Cortex of kidney (tissue), 1 donor: ENCODE measurements at places on chromosomes 13 and 19.

DNA sequence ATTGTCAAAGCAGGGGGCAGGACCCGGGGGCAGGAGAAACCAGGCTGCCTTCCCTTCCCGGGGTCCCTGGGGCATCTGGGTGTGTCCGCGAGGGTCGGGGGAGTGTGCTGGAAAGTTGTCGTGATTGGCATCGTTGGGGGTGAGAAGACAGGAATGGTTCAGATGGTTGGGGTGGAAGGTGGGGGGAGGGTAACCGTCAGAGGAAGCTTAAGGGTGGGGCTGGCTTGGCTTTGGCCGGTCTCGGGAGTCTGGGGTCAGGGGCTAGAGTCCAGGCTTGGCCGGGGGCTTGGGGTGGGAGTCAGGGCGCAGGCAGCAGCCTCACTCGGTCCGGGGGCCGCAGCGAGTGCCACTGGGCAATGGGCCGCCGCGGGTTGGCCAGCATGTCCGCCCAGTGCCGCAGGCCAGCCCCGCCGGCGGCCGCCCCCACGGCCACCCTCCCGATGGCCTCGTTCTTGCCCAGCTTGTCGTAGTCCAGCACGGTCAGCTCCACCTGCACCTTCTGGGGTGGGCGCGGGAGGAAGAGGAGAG is 6.8 kb upstream of the DNAAF3 start:
- DNase-seq: no peak

DNA sequence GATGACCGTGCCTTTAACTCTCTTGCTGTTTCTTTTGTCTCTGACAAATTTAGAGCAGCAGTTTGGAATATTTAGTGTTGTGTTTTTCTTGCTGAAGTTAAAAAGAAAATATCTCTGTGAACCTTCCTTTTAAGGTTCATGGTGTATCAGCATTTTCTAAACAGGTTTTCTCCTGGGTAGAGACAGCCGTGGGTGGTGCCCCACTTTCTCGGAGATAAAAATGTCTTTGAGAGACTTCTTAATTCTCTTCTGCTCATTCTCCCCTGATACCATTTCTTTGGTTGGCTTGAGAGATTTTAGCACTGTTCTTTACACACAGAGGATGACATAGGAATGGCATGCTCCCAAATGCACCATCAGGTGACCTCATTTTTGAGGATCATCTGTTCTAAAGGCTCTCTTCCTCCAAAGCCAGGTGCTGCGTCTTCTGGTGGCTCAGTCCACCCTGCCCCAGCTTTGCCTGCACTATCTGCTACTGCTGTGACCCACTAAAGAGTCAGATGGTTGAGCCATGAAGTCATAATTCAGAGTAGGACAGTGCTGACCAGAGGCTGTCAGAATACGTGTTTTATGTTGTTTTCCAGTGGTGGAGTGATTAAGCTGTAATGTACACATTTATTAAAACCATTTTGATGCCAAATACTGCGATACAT is 90.3 kb upstream of the SLC10A2 start:
- DNase-seq: no peak

DNA sequence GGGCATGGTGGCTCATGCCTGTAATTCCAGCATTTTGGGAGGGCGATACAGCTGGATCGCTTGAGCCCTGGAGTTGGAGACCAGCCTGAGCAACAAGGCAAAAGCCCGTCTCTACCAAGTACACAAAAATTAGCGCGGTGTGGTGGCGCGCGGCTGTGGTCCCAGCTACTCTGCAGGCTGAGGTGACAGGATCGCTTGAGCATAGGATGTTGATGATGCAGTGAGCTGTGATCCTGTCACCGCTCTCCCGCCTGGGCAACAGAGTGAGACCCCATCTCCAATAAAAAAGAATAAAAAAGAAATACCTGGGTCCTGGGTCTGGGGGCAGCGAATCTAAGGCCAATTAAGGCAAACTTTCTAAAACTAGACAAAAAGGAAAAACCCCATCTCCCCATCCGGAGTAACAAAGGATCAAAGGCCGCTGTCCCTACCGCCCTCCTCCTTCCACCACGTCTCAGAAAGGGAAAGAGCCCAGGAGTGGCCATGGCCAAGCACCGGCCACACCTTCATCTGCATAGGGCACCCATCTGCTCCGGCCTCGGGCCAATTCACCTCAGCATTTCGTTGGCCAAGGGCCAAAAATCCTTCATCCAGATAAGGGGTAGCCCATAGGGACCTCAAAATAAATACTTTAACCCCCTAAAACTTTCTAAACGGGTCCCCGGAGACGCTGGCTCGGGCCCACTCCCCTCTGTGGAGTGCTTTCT is 851 bp downstream of the ZNF320 start:
- no peak for DNase-seq

DNA sequence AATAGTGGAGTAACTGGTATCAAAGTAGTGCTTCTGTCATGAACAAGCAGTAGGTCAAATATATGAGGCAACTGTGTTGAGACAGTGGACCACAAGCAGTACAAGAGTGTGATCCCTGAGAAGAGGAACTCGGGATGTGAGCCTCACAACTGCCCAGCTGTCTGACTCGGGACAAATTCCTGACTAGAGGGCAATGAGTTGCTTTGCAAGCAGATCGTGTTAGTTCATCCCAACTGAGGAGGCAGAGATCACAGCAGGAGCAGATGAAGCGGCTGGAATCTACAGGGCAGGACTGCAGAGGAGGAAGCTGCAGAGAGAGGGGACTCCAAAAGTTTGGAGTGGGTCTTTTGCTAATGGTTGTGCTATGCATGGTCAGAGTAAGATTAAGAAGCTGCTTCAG is 741.1 kb downstream of the DIAPH3 start:
- DNase-seq: no peak

- DNase-seq: no peak
Measured at GRCh38 chr13:94705081-94706030, 7.0 kb downstream of the SOX21 start.

DNA sequence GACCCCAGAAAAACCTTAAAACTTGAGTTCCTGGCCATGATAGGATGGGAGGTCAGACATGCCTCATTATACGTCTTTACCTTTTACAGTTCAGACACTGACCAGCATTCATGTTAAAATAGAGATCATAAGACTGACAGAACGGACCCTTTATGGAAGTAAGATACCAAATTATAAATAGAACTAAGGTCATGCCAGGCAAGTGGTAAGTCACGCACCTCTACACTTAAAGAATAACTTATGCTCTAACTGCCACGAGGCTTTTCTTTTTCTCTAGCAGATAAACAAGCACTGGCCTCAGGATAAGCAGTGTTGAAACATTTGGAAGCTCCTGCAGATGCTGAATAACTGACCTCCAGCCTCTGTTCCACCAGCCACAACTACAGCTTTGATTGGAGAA is 28.4 kb downstream of the GPR42 start:
- no peak for DNase-seq

GRCh38 chr19:12880551-12881171 is 588 bp downstream of the DNASE2 start:
- DNase-seq: no peak

DNA sequence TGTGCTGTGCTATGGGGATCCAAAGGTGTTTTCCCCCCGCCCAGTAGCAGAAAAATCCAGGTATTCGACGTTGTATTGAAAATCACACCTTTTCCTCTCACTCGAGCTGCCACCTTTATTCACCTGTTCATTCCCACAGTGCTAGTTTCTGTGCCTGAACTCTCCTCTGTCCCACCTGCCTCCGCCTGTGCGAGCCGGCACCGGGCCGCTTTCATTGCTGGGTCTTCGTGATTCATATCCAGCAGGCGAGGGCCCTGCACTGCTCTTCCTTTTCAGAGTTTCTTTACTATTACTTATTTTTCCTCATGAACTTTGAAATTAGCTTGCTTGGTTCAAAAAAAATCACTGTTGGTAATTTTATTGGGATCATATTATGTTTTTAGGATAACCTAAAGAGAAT is 42.4 kb upstream of the SOX1 start:
- no peak for DNase-seq
